ENCODE measurements at places on chromosomes 5 and 9.

- no peak for DNase-seq
Measured at GRCh38 chr9:100465274-100465673, 7.7 kb upstream of the TMEFF1 start.

- DNase-seq = no peak
Measured at GRCh38 chr9:18137815-18138214, 336.1 kb upstream of the ADAMTSL1 start.

DNA sequence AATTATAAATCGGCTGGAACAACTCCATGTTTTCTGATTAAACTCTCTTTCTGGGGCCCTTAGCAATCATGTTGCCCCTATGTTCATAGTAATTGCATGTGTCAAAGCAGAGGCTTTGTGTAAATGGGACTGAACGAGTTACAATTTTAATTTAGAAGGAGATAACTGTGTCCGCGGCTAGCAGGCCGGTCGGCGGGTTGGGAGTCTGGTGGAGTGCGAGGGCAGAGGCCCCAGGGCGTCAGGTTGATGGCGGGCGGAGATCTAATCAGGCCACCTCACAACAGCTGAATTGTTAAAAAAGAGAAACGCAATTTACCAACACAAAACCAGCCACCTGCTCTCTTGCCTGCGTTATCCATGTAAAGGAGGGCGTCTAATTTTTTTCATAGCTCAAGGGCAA lies 134.9 kb upstream of the LPCAT1 start:
- no peak for DNase-seq

- no peak for DNase-seq
Measured at GRCh38 chr9:111250875-111251842, 78.9 kb downstream of the OR2K2 start.

GRCh38 chr5:1995491-1995890 lies 112.8 kb upstream of the IRX4 start:
- no peak for DNase-seq

- peak; percentile 76 for DNase-seq
Measured at GRCh38 chr9:69671879-69672595, at the start of gene APBA1. APBA1 (minus strand) TSS chr9:69672371.

DNA sequence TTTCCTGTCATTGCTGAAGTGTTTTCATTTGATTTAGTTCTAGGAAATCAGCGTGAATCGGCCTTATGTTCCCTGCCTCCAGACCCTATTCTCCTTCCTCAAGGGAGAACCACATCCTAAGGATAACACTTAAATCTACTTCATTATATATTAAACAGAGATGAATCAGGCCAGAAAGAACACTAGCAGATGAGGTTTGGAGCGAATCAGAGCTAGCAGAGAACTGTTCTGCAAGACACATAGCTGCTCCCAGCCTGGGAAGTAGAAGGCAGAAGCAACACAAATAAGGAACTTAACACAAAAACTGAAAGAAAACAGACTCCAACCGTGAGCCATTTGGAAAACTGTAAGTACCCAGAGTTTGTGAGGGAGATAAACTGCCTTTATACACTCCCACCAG lies 718.2 kb downstream of the SEMA5A start:
- no peak for DNase-seq

- DNase-seq = no peak
Measured at GRCh38 chr5:14156290-14156649, 13.1 kb downstream of the TRIO start.

GRCh38 chr9:134066913-134067851 lies 644 bp downstream of the BRD3 start:
- DNase-seq = no peak

Measured in uterus (tissue), 4 donors.